ENCODE measurements at places on chromosomes 5 and 9.
A peak's percentile ranks its signal among the peaks of the same experiment; 100 is the strongest.

GRCh38 chr9:131297903-131298302 is 8.4 kb downstream of the PLPP7 start:
- DNase-seq, result no peak

- no peak for DNase-seq
Measured at GRCh38 chr5:103469288-103470040, 93.1 kb downstream of the NUDT12 start.

DNA sequence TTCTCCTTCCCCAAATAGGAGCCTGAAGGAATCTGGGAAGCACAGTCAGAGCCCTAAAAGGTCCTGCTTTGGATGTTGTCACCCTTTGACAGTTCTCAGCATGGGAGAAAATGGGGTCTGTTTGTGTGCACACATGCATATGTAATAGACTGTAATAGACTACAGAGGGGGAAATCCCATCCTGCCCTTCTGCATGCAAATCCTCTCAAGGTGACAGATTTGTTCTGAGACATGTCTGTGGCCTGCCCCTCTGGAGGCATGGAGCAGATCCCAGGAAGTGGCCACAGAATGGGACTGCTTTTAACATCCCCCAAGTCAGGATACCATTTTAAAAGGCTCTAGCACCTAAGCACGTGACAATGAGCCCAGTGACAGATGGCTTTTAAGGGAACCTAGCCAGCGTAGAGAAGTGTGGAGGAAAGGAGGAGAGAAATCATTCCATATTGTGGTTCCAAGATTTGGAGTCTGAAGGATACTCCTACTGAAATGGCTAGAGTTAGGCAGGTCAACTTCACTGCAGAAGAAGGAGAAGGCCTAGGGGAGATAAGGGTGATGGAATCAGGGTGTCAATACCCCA is 483.5 kb downstream of the SPOCK1 start:
- DNase-seq, result no peak

DNA sequence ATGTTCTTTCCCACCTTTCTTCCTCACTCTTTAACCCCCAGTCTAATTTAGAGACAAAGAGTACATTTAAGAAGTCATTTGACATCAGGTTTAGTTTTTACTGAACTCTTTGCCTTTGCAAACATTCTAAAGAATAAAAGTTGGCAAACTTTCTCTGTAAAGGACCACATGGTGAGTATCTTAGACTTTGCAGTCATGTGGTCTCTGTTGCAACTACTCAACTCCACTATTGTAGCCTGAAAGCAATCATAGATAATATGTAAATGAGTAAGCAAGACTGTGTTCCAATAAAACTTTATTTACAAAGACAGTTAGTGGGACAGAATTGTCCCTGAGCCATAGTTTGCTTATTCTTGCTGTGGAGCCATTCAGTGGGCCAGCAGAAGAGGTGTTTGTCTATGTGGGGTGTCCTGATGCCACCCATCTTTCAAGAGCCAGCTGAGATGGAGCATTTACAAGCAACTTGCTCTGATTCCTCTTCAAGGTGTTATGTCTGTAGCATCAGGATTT is 25.4 kb downstream of the ABLIM3 start:
- DNase-seq, result no peak

DNA sequence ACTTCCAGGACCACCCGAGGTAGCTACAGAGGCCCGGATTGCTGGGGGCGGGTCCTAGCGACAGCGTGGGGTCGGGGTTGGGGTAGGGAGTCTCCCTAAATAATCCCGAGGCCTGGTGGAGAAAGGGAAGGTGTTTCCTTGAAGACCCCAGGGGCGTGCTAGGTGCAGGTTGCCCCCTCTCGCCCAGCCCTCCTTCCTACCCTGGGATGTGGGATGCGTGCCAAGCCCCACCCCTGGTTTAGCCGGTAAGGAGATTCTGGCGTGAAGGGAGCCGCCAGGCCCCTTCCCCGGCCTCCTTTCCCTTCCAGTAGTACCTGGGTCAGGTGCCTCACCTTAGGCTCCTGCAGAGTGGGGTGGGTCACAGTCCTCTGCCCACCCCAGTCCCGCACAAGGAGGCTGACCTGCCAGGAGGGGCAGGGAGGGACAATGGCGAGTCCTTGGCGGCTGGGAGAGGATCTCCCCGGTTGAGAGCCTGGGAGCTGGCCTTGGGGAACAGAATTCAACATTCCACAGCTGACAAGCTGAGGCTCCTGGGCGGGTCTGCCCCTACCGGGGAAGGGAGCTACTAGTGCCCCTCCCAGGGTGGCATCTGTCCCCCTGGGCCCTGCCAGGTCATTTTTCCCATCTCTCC is 674 bp downstream of the TSPAN17 start:
- no peak for DNase-seq

DNA sequence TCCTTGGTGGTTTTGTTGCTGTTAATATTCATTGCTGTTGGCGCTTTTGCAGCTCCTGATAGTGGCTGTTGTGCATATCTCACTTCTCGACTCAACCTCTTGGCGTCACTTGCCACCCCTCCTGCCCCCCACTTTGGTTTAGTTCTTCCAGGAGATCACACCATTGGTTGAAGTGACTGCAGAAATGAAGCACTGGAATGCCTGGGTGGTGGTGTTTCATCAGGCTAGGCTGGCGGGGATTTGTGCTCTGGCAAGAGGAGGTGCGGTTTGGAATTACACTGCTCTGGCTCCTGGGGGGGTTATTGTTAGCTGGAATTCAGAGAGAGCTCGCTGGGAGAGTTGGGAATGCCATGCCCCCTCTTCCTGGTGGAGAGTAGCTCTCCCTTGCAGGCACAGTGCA is 11.5 kb downstream of the PRRC2B start:
- DNase-seq, result no peak

GRCh38 chr5:93582677-93583438 is at the start of gene NR2F1:
TSS of gene NR2F1 (plus strand) at chr5:93583222. CDS start at chr5:93585024, 1,802 bp downstream.
- no peak for DNase-seq

GRCh38 chr5:123344816-123345426 is 78.3 kb downstream of the CEP120 start:
- DNase-seq, result no peak

- DNase-seq, result no peak
Measured at GRCh38 chr9:73172901-73173215, 21.2 kb downstream of the ANXA1 start.

DNA sequence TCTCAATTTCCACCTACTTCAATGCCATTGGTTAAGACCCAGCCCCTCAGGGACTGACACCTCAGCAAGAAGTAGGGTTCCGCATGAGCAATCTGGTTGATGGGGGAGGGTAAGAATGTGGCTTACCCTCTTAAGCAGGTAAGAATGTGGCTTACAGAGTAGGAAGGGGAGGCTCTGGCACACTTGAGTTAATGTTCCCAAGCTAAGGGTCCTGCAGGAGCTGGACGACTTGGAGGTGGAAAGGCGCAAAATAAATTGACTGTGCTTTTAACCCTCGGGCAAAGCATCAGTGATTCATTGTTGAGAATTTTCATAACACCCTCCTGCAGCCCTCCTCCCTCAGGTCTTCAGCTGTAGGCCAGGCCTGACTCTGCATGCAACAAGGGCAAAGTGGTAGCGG is 24.9 kb upstream of the ADRA1B start:
- no peak for DNase-seq

DNA sequence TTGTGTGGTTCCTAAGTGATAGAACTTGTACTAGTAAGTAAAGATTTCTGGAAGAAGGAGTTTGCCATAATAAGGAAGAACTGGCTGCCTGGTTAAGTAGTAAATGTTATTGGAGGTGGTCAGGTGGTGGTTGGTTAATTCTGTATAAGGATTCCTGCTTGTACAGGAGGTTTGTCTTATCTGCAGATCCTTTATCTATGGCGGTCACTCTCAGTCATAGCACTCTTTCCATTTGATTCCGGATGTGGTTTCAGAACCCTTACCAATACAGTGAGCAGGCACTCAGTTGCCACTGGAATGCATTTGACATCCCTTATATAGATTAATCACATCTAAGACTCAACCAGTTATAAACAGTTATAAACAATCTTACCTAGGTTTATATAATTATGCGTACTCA is 50.3 kb downstream of the RAD50 start:
- DNase-seq, result no peak

DNA sequence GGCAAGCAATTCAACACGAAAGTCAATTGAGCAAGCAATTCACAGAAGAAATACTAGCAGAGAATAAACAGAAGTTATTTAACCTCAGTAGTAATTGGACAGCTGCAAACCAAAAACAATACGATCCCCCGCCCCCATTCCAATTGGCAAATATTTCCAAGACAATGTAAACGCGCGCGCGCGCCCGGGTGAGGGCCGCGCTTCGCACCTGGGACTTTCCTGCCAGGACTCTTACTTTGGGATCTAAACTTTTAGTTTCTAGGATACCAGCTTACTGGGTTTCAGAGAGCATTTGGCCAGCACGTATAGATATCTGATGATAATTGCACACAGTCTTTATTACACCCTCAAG is 8.6 kb downstream of the RUFY1 start:
- DNase-seq, result no peak

- peak; percentile 44 for DNase-seq
Measured at GRCh38 chr9:128771094-128771721, 519 bp downstream of the ZER1 start.

GRCh38 chr5:107815109-107815508 is 144.4 kb upstream of the EFNA5 start:
- no peak for DNase-seq

- DNase-seq, result no peak
Measured at GRCh38 chr9:32344551-32345182, 39.8 kb upstream of the ACO1 start.
